ENCODE measurements at places on chromosomes 2 and 18. TPM values are rescaled to one million over a fixed set of nuclear protein-coding genes. Genes with fewer than 3 reads are reported as not detected.

CMPK2 gene
- total RNA-seq, result 6.4 TPM

TCF7L1 gene
- not detected for total RNA-seq

UGT1A9 gene
- total RNA-seq, result not detected

TSHZ1 gene
- total RNA-seq, result 12.4 TPM

TRIM43 gene
- total RNA-seq, result not detected

COLEC12 gene
- total RNA-seq, result not detected

MLPH gene
- not detected for total RNA-seq

KLHL30 gene
- total RNA-seq, result not detected

C2orf66 gene
- 0.33 TPM for total RNA-seq

IL18R1 gene
- total RNA-seq, result 50.2 TPM

SOWAHC gene
- total RNA-seq, result 0.26 TPM
